ENCODE measurements at places on chromosomes 4 and X.

GRCh38 chr4:107838861-107839565 is 14.3 kb downstream of the SGMS2 start:
- DNase-seq: no peak

- DNase-seq: no peak
Observed at GRCh38 chr4:152935631-152936445, at the start of gene FHDC1. Gene FHDC1, plus strand, starts transcription at chr4:152936323. Its CDS starts 6,735 bp downstream, at chr4:152943058.

DNA sequence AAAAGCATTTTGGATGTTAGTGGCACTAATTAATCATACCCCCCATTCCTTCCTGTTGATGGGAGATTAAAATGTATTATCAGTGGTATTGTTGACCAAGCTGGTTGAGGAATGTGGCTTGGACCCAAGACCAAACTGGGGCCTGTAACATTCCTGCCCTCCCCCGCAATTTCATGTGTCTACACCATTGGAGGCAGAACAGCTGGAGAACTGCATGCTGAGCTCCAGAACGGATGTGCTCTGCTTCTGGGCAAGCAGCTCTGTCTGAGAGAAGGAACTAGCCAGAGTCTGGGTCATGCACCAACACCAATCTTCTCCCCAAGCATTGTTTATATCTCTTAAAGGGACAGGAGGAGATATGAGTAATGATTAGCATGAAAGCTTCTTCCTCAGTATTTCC is 185.5 kb downstream of the CEP135 start:
- DNase-seq: no peak

DNA sequence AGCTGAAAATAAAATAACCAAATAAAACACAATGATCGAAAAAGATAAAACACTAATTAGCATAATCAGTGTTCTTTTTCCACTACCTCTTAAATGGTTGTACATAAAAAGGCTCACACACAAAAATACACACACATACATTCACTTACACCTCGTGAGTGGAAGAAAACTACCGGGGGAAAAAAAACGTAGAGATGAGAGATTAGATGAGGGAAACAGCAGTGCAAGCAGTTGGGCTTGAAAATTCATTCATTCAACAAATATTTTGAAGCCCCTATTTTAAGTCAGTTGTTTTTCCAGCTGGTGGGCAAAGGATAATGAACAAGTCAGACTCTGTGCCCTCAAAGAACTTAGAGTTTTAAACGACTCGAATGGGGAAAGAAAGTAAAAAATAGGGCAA is 1.0 kb downstream of the TBCK start:
- no peak for DNase-seq

DNA sequence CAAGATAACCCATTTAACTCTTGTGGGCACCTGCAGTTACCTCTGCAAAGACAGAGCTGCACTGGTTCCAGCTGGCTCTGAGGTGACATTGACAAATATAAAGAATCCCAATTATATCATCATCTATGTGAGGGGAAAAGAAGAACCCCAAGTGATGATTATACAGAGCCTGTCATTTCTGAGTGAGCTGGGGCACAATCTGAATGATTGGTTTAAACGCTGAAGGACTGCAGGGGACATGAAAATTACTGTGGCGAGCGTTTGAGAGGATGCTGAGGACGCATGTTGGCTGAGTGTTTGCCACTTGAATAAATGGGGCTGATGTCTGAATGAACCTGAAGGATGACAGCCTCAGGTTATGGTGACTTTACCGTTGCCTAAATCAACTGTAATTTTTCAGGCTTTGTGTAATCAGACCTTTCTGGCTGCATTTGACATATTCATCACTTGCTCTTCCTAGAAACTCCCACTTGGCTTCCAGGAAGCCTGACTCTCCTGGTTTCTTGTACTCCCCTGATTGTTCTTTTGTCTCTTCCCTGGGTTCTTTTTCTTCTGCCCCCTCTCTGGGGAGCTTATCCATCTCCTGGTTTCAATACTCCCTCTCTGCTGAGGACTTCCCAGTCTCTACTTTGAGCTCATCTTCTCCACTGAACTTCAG is 4.1 kb upstream of the HSD17B10 start:
- no peak for DNase-seq

- no peak for DNase-seq
Observed at GRCh38 chrX:135354288-135354687, 45.0 kb downstream of the ETDC start.

DNA sequence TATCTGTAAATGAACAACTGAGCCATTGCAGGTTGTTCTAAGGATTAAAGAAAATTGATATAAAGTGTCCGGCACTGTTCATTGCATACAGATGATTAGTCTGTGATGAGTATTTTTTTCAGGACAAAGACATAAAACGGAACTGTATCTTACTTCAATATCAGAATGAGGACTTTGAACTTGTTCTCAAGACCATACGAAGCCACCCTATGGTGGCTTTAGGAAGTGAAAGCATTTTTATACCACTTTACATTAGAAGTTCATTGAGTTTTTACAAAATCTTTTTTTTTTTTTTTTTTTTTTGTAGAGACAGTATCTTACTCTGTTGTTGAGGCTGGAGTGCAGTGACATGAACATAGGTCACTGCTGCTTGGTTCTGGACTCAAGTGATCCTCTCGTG is 45.2 kb upstream of the TRIM2 start:
- DNase-seq: no peak

DNA sequence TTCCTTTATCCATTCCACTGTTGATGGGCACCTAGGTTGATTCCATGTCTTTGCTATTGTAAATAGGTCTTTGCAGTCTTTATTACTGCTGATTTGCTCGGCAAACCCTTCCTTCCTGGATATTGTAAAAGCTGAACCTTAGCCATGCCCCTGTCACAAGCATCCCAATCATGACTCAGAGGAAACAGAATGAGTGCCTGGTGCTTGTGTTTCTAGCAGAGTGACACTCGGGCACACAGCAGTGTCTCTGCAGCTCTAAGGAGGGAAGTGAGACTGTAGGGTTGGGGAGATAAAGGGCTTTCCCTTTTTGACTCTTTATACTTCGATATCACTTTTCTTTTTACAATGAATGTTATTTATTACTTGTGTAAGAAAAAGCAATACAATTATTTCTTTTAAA is 83.3 kb downstream of the AKAP4 start:
- DNase-seq: no peak

DNA sequence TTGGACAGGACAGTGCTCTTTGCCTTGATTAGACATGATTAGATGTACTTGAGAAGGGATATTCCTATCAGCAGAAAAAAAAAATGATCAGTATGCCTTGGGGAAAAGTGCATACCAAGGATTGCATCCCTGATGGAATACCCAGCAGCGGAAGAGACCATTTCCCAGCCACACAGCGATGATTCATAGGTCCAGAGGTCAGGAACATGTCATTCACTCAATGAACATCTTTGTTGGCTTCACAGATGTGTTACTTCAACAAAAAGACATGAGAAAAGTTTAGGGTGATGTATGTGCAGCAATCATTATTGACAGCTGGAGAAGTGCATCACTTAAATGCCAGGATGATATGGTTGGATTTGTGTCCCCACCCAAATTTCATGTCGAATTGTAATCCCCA is 293.5 kb downstream of the ZNF674 start:
- no peak for DNase-seq

GRCh38 chr4:185839770-185840169 is 27.8 kb upstream of the SORBS2 start:
- DNase-seq: no peak

- DNase-seq: no peak
Observed at GRCh38 chr4:169233691-169234090, 37.1 kb downstream of the SH3RF1 start.

All from activated naive CD4-positive, alpha-beta T cell treated with anti-CD3 and anti-CD28 coated beads, Interleukin-2, amount 50 U/mL, for 16 hours (primary cell).